ENCODE measurements at places on chromosomes 12 and 14.

- DNase-seq: no peak
Measured at GRCh38 chr12:49121047-49121696, 10.0 kb downstream of the TUBA1B start.

DNA sequence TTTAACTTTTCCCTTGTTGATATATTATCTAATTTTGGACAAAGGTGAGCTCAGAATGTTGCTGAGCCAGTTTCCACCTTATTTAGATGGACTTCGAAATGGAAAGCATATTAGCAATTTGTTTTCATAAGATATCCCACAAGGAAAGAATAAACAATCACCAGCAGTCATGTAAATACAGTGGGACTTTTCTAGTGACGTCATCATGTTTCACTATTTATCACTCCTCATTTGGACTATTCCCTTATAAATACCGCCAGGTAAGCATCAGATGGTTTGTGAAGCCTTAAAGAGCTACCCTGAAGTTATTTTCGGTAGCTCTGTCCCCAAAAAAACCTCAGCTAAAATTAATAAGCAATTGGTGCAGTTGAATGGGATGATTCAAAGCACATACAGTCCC is 110.7 kb downstream of the PTPRR start:
- DNase-seq: no peak

GRCh38 chr12:127172861-127173260 is 1094.1 kb upstream of the TMEM132C start:
- DNase-seq: no peak

GRCh38 chr12:33322519-33322918 is 117.1 kb downstream of the SYT10 start:
- no peak for DNase-seq

All from stimulated activated CD4-positive, alpha-beta T cell treated with anti-CD3 and anti-CD28 coated beads, Interleukin-1b, Interleukin-23, amount 100 ng/mL, for 1 hour (primary cell).